ENCODE measurements at places on chromosomes 6 and 20.
A peak's percentile ranks its signal among the peaks of the same experiment; 100 is the strongest.

GRCh38 chr20:19141998-19142397 is 70.4 kb upstream of the SLC24A3 start:
- no peak for DNase-seq

DNA sequence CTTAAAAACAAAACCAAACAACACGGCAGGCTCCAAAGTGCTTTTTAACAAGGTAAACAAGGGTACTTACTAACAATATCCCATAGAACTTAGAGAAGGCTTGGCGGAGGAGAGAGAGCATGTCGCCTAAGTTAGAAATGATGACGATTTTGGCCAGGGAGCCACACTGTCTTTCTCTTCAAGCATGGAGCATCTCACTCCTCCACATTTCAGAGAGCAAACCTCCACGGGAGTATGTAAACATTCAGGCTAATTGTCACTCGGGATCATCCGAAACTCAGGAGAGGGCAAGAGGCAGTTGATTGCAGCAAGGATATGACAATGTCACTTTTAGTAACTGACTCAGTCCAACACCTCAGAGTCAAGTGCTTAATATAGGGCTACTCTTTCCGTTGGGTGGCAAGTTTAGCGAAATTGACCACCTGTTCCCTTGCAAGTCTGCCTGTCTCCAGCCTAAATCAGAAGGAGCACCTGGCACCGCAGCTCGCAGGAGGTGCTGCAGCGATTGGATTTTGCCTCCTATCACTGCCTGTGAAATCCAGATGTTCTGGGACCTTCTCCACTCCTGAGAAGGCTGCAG is 65.8 kb upstream of the RPS6KA2 start:
- no peak for DNase-seq

- DNase-seq, result no peak
Observed at GRCh38 chr6:5457041-5457440, 195.7 kb downstream of the FARS2 start.

- no peak for DNase-seq
Observed at GRCh38 chr20:57249073-57249472, 17.4 kb downstream of the BMP7 start.

GRCh38 chr6:104954190-104954797 is 2.6 kb upstream of the LIN28B start:
- no peak for DNase-seq

- DNase-seq, result no peak
Observed at GRCh38 chr6:158048589-158048988, 66.9 kb downstream of the SYNJ2 start.

DNA sequence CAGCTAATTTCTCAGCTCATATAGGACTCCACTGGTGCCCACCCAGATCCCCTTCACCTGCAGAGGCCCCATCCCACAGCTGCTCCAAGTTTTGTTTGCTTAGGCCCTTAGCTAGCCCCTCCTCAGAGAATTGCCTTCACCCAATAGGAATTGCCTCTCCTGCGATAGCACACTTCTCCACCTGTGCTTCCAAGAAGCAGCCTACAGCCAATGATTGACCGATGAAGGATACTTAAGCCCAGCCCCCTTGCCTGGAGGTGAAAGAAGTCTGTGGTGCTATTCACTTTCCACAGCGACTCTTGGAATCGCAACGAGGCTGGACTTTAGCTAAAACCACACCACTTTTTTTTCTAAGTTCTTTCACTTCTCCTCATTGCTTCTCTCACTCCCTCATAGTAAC is 353.2 kb upstream of the BTBD3 start:
- no peak for DNase-seq

DNA sequence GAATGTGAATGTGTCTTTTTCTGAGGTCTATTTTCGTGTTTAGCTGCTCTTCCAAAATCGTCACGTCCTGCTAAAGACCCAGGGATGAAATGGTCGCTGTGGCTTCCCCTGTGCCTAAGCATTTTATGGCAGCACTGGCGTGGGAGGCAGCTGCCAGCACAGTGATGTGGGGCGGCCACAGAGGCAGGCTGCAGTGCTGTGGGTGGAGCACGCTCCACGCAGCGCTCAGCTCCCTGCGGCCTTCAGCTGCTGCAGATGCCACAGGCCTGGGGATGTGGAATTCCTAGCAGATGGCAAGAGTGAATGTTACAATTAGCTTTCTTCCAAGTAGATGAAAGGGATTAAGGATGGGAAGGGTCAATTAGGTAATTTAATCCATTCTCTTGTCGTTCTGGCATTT is 242.6 kb downstream of the SMOC2 start:
- DNase-seq, result no peak

- DNase-seq, result peak; percentile 37
Observed at GRCh38 chr6:32952817-32953739, at the start of gene HLA-DMA. TSS of gene HLA-DMA (minus strand) at chr6:32953097. CDS start at chr6:32953036, 61 bp downstream.

- no peak for DNase-seq
Observed at GRCh38 chr6:105038259-105038658, 81.4 kb downstream of the LIN28B start.

DNA sequence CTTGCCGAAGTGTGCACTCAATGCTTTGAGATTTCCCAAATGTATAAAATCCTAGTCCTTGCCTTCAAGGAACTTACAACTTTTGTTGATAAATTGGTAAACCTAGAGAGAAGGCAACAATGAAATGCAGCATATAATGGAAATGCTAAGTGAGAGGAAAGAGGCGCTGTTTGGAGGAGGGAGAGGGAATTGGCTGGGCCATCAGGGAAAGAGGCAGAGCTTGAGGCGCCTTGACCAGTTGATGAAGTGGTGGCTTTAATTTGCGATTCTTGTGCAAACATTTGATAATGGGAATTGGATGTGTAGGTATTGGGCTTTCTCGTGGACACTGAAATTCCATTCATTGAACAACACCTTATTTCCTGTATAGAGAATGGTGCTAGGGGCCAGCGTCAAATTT is 1.9 kb upstream of the CDYL start:
- no peak for DNase-seq

- no peak for DNase-seq
Observed at GRCh38 chr6:149984773-149985172, 21.0 kb downstream of the ULBP1 start.

Measured in cerebellar nuclear complex (tissue), 1 donor.